ENCODE measurements at places on chromosomes 5 and 9.

- DNase-seq, result no peak
Measured at GRCh38 chr9:81999806-82000205, 11.2 kb downstream of the SPATA31D1 start.

GRCh38 chr9:14746626-14747025, 24.1 kb upstream of the CER1 start:
- no peak for DNase-seq

DNA sequence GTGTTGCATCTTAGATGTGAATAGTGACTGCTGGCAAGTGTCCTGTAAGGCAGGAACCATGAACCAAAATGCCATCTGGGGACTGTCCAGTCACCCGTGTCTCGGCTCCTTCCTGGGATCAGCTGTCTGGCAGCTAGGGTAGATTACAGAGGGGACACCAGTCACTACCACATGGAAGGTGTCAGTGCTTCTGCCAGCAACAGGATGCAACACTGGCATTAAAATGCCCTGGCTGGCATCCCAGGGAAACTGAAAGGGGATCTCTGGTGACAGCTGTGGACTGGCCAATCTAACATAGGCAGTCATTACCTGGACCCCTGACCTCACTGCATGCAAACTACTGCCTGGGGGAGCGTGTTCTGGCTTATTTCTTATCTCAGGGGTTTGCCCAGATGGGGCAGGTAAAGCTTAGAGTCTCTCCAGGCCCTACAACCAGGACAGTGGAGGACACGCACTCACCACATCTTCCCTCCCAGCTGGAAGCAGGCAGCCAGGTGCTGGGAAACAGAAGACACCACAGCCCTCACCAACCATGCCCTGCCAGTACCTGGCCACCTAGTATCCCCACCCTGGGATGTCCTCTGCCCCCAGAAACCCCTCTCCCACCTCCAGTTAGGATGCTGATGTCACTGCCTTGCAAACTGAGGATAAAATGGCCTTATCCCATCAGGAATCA, 83.8 kb downstream of the SEMA4D start:
- no peak for DNase-seq

DNA sequence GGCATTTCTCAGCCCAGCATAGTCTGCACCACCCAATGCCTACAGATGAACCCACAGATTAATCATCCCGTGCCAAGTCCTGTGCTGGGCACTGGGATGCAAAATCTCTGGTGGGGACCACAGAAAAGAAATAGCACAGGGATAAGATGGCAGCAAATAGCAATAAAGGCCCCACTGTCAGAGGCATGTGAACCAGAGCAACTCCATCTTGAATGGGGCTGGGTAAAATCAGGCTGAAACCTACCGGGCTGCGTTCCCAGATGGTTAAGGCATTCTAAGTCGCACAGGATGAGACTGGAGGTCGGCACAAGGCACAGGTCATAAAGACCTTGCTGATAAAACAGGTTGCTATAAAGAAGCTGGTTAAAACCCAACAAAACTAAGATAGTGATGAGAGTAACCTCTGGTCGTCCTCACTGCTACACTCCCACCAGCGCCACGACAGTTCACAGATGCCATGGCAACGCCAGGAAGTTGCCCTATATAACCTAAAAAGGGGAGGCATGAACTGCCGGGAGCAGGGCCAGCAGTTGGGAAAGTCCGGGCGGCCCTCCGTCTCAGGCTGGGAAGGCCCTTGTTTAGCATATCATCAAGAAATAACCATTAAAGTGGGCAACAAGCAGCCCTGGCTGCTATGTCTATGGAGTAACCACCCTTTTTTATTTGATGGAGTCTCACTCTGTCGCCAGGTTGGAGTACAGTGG, 65.2 kb downstream of the C9orf50 start:
- no peak for DNase-seq

DNA sequence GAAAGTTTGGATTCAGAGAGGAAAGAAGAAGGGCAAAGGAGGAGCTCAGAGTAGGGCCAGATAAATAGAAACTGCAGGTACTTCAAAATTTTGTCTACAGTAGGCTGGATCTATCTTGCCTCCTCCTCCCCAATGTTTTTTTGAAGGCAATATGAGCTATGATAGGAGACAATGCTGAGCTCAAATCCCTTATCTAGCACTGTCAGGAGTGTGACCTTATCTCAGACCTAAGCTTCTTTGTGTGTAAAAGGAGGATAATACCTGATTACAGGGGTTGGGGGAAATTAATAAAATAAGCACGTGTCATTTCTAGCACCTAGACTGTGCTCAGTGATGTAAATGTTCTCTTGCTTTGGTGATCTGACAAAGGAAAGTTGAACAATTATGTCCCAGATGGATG, 137.8 kb upstream of the CD180 start:
- no peak for DNase-seq

DNA sequence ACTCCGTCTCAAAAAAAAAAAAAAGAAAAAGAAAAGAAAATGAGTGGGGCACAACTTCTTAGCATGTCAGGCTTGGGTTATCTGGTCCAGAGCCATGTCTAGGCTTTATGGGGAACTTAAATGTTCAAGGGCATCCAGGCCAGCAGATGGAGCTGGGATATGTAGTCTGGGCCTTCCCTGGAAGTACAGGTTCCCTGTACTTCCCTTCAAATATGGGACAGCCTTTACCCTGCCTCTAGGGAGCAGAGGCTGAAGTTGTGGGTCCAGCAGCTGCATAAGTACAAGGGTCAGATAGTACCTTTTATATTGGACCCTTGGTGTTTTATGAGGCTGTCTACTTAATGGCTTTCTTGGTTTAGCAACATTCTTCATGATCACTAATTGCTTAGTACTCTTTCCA, 42.1 kb downstream of the FAF2 start:
- no peak for DNase-seq

DNA sequence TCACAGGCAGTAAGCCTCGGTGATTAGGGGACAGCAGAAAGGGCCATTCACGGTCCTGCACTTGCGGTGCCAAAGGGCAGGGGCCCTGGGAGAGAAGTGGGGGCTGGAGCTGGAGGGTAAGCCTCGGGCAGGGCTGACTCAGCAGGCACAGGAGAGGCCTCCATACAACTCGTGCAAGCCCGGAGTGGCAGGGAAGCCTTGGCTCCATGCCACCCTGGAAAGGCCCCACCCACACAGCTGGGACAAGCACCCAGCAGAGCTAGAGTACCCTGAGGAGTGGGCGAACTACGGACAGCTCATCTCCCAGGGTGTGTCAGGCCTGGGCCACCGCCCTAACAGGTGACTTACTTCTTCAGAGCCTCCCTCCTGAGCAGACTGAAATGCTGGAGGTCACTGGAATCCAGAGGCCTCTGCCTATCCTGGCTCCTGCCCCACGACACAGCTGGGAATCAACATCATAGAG, 5.6 kb upstream of the CAMK2A start:
- no peak for DNase-seq

- no peak for DNase-seq
Measured at GRCh38 chr5:178193251-178193809, 6.2 kb upstream of the GMCL2 start.

GRCh38 chr9:79621916-79622575, 50.3 kb downstream of the TLE4 start:
- no peak for DNase-seq

GRCh38 chr9:99103901-99104458, 933 bp upstream of the TGFBR1 start:
- no peak for DNase-seq

DNA sequence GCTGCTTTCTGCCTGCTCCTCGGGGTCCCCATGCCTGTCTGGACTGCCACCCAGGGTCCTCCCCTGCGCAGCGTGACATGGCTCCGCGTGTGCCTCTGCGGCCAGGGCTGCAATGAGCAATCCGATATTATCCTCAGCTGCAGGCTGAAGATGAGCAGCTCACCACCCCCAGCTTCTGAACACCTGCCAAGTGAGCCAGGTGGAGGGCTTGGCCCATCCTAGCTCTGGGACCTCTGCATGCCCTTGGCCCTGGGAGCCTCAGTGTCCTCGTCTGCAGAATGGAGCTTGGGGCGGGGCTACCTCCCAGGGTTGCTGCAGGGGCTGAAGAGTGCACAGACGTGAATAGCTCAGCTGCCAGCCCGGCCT, 4.1 kb upstream of the MYMK start:
- DNase-seq, result no peak

GRCh38 chr5:141515946-141516671, 27.2 kb downstream of the PCDHGC5 start:
- no peak for DNase-seq

Data from esophagus squamous epithelium (tissue), 5 donors.